ENCODE measurements at places on chromosomes 13 and 19. TPM values are rescaled to one million over a fixed set of nuclear protein-coding genes. Genes with fewer than 3 reads are reported as not detected.

GJB6 gene
- total RNA-seq = not detected

OR7D2 gene
- not detected for total RNA-seq

DLL3 gene
- total RNA-seq = 9.6 TPM

ZNF573 gene
- total RNA-seq = 3.4 TPM

SLC25A15 gene
- total RNA-seq = 16.6 TPM

SMIM24 gene
- 0.89 TPM for total RNA-seq

PODNL1 gene
- 1.2 TPM for total RNA-seq

ZNF681 gene
- total RNA-seq = not detected

METTL21C gene
- not detected for total RNA-seq

KLF5 gene
- total RNA-seq = 59.9 TPM

CERS4 gene
- 3.1 TPM for total RNA-seq

RELB gene
- total RNA-seq = 33.8 TPM

TEX101 gene
- not detected for total RNA-seq

BORCS8 gene
- total RNA-seq = 10.7 TPM

RFPL4AL1 gene
- not detected for total RNA-seq

SMIM7 gene
- total RNA-seq = 63.7 TPM

MBD3L3 gene
- total RNA-seq = not detected

BRME1 gene
- 0.64 TPM for total RNA-seq

CLEC17A gene
- total RNA-seq = not detected

TMEM150B gene
- total RNA-seq = not detected

ZNF331 gene
- total RNA-seq = 12.6 TPM

FIZ1 gene
- total RNA-seq = 25.6 TPM

TMIGD2 gene
- not detected for total RNA-seq

ATP4B gene
- total RNA-seq = not detected

NEK5 gene
- total RNA-seq = 0.05 TPM

DCLK1 gene
- 1.4 TPM for total RNA-seq

SIGLEC5 gene
- total RNA-seq = not detected

ARL11 gene
- not detected for total RNA-seq

TMEM238 gene
- total RNA-seq = 4.0 TPM

SRRM5 gene
- total RNA-seq = 1.1 TPM

OR7G1 gene
- total RNA-seq = not detected

CYP2A6 gene
- not detected for total RNA-seq

KCNN4 gene
- total RNA-seq = 48.4 TPM

AMER2 gene
- not detected for total RNA-seq

ZNF557 gene
- 3.2 TPM for total RNA-seq

ZNF99 gene
- not detected for total RNA-seq

MEF2B gene
- total RNA-seq = 0.83 TPM

ZNF723 gene
- not detected for total RNA-seq

ZNF730 gene
- total RNA-seq = not detected

RGL3 gene
- total RNA-seq = 0.98 TPM

CGB8 gene
- total RNA-seq = 2.7 TPM

PSG7 gene
- 0.07 TPM for total RNA-seq

NLRP13 gene
- not detected for total RNA-seq

TGFBR3L gene
- 1.8 TPM for total RNA-seq

GPR12 gene
- not detected for total RNA-seq

RAB4B gene
- total RNA-seq = 18.0 TPM

OR7D4 gene
- total RNA-seq = not detected

ZNF583 gene
- total RNA-seq = 1.6 TPM

MAST1 gene
- total RNA-seq = 1.4 TPM

Measured in A549 treated with dexamethasone at 1 μM for 4 hours (cell line).